Astrocyte (in vitro differentiated cells and primary cell): ENCODE measurements at places on chromosomes 1 and 21. TPM values are rescaled to one million over a fixed set of nuclear protein-coding genes. Genes with fewer than 3 reads are reported as not detected.

DNA sequence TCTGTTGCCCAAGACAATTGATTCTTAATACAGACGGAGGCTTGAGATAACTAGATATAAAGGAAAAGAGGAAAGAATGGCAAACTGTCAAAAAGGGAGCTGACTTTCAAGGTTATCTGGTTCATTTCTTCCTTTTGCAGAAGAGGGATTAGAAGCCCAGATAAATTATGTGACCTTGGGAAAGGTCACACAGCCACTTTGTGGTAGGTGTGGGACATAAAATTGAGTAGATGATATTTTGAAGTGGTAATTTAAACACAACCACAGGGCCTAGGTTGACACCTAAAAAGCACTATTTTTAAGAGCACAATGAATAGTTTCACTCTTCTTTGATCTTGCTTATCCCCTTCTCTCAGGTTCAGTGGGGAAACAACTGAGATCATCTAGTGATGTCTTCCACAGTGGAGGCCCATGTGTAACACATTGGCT is 16.9 kb upstream of the KIAA0040 start:
- DNase-seq, result no peak

DNA sequence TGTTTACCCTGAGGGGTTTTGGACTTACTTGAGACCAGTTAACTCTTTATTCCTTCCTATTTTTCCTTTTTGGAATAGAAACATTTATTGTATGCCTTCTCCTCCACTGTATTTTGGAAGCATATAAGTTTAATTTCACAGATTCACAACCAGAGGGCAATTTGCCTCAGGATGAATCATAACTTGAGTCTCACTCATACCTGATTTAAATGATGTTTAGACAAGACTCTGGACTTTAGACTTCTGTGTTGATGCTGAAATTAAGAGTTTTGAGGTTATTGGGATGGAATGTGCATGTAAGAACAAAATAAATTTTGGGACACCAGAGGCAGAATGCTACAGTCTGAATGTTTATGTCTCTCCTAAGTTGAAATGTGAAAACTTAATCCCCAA is 7.1 kb upstream of the ADAM30 start:
- no peak for DNase-seq

DNA sequence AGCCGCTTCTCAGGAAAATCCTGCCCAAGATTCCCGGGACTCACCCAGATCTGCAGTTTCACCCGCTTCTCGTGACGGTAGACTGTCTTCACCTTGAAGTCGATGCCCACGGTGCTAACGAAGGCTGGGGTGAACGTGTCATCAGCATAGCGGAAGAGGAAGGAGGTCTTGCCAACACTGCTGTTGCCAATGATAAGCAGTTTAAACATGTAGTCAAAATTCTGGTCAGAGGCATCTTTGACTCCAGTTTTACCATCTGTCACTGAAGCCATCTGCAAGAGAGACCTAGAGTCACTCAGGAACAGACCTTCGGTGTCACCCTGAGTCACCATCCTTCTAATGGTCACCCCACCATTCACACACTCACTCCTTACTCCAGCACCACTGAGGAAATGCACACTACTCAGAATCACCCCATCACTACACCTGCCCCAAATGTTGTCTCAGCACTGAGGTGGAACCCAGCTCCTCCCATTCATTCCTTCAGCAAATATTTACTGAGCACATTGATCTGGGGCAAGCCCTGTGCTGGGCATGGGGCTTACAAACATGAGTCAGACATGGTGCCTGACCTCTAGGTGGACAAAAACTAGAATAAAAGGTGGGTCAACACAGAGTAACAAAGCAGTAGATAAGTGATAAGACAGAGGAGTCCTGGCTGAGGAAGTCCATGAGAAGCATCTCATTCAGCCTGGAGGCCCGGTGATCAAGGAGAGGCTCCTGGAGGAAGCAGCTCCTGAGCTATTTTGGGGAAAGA is 13.5 kb downstream of the RAB3B start:
- no peak for DNase-seq

- DNase-seq, result peak; percentile 88
Measured at GRCh38 chr21:45365608-45366241, 39.2 kb upstream of the COL18A1 start.

DNA sequence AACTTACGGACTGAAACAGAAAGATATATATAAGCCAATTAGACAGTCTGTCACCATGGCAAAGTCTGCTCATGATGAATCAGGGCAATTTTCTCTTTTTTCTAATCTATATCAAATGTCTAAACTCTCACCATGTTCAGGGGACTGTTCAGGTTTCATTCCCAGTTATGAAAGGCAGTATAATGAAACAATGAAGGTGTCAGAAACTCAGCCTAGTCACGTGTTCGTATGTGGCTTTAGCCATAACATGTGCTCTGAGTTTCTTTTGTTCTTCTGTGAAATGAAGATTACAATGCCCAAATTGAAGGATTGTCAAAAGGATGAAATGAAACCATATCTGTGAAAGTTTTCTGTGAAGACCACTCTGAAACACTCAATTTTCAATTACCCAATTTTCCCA is 392.9 kb downstream of the DSCAM start:
- DNase-seq, result no peak

- no peak for DNase-seq
Measured at GRCh38 chr21:36697060-36697850, 1.7 kb upstream of the SIM2 start.

GRCh38 chr1:66271904-66272254 is 262.1 kb upstream of the SGIP1 start:
- peak; percentile 27 for DNase-seq

DNA sequence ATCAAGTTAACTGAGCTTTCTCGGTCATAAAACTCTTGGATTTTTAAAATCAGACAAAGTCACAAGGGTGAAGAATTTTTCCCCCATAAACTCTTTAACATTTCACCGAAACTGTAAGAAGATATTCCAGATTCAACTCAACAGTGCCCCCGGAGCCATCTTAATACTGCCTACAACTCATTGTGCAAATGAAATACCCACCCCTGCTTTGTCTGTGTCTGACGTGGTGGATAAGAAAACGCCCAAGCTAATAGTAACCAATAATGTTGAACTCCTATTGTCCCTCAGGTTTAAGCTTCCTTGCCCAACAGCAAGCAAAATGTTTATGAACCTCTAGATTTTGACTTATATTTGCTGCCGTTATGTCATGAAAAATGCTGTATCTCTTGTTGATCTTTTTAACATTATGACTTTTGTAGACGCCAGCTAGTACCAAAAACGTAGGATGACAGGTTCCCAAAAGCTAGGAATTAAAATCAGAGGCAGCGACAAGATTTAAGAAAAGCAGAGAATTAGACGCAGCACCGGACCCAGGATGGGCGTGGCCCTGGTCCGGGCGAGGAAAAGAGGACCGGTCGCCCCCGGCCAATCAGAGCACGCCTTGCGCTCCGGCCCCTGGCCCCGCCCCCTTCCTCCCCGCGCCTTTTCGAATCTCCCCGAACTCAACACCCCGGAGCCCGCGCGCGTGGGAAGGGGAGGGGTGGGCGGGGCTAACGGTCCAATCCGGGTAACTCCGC is 1.1 kb downstream of the STMN1 start:
- peak; percentile 74 for DNase-seq

- DNase-seq, result no peak
Measured at GRCh38 chr1:151511636-151512215, 539 bp downstream of the CGN start.

DNA sequence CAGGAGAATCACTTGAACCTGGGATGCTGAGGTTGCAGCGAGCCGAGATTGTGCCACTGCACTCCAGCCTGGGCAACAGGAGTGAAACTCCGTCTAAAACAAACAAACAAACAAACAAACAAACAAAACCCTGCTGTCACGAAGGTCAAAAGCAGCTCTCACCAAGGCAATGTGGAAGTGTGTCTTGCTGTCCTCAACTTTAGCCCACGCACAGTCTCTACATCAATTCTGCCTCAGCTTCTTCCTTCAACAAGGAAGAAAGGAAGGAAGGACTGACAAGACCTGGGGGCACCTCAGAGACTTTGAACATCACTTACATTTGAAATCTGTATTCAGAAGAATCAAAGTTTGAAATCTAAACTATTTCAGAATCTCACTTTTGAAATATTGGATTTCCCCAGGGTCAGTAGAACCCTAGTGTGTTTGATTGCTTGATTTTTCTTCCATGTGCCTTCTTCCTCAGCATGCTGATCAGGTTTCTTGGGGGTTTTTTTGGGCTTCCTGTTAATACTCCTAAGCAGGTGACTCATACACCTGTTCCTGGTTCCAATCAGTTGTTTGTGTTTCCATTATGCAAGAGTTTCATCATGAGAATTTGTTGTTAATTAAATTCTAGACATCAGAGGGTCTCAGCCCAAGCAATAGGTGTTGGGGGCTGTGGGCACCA is 6.5 kb upstream of the CSTB start:
- DNase-seq, result no peak

- DNase-seq, result no peak
Measured at GRCh38 chr1:110487726-110488125, 31.2 kb downstream of the KCNA10 start.

GRCh38 chr1:3032371-3033039 is 11.2 kb downstream of the ACTRT2 start:
- DNase-seq, result no peak

DNA sequence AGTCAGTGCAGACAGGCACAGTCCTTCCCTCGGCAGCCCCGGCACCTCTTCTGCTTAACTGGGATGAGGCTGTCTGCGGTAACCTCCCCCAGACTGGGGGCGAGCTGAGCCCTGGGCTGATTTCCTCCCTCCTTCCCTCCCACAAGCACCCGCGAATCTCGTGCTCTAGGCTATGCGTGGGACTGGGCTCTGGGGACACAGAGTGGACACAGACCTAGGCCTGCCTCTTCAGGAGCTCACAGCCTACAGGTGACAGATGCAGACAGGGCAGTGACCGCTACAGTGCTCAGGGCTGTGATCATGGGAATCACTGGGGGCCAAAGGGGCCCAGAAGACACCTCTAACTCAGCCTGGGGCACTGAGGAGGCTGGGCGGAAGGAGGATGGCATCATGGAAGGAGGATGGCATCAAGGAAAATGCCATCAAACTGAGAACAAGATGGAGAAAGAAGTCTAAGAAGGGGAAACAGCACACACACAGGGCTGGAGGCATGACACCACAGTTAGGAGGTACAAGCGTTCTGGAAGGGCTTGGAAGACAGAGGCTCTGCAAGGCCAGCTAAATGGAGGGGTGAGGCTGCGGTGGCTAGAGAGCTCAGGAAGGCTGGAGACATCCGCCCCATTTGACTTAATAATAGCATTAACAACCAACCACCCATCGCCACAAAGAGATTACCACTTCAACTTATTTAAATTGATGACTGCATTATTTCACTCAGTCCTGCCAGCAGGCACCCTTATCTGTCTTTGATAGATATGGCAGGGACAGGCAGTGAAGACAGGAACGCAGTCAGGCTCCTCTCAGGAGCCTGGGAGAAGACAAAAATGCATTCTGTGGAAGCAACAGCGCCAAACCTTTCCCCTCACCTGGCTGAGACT is 4.2 kb downstream of the TTC39A start:
- DNase-seq, result no peak

SMCP gene
- not detected in 2 replicates for total RNA-seq

LAD1 gene
- total RNA-seq, result 0.29 and 1.2 TPM in 2 replicates

DYNLT4 gene
- total RNA-seq, result 0.50 and 0.53 TPM in 2 replicates

ICOSLG gene
- total RNA-seq, result 4.6 and 4.7 TPM in 2 replicates

SLC30A10 gene
- total RNA-seq, result not detected in 2 replicates

INPP5B gene
- total RNA-seq, result 19.4 and 21.4 TPM in 2 replicates
